Left renal pelvis (tissue), 4 donors: ENCODE measurements at places on chromosomes 16 and 17. TPM values are rescaled to one million over a fixed set of nuclear protein-coding genes. Genes with fewer than 3 reads are reported as not detected.

- DNase-seq: no peak
Observed at GRCh38 chr16:69520800-69521602, 44.8 kb upstream of the NFAT5 start.

The HEXD gene
- 61.7 TPM for polyA plus RNA-seq

The IQCK gene
- polyA plus RNA-seq: 44.6 TPM

The KRT25 gene
- polyA plus RNA-seq: not detected

DNA sequence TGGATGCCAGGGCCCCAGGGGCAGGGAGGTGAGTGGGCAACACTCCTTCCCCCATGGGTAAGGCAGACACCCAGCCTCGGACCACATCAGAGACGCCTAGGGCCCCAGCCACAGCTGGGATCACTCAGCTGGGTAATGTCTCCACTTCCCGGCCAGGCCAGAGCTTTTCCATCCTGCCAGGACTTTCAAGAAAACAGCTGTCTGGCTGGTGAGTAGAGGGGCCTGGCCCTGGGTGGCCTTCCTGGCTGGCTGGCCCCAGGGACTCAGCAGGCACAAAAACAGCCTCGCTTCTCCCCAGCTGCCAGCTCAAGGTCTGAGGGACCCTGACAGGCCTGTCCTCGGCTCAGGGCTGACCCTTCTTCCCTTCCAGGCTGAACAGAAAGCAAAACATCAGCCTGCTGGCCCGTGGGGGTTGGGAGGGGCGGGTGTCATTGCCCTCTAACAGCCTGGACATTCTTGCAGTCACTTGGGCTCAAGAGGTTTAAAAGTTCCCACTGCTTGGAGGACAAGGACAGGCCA is 45.3 kb upstream of the JPH3 start:
- peak; percentile 46 for DNase-seq

- DNase-seq: no peak
Observed at GRCh38 chr17:16255481-16255921, 38.5 kb downstream of the PIGL start.

The ERI2 gene
- polyA plus RNA-seq: 41.6 TPM

DNA sequence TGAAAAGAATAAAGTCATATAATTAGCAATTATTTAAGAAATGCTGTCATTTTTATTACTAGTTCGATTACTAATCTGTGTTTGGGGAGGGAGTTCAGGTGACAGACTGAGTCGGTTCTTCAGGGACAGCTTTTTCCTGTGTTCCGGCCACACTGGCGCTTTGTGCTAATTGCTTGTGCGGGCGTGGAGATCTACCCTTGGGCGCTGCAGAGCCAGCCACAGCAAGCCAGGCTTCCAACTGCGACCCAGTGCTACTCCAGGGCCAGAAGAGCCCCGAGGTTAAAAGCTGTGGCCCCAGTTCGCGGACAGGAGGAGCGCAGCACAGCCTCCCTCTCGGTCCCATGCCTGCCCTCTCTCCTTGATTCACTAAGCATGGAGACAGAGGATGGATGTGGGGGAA is 6.5 kb upstream of the OR2C1 start:
- DNase-seq: no peak

The KRT39 gene
- polyA plus RNA-seq: not detected

GRCh38 chr17:73748508-73748907 is 104.3 kb upstream of the SDK2 start:
- DNase-seq: no peak

DNA sequence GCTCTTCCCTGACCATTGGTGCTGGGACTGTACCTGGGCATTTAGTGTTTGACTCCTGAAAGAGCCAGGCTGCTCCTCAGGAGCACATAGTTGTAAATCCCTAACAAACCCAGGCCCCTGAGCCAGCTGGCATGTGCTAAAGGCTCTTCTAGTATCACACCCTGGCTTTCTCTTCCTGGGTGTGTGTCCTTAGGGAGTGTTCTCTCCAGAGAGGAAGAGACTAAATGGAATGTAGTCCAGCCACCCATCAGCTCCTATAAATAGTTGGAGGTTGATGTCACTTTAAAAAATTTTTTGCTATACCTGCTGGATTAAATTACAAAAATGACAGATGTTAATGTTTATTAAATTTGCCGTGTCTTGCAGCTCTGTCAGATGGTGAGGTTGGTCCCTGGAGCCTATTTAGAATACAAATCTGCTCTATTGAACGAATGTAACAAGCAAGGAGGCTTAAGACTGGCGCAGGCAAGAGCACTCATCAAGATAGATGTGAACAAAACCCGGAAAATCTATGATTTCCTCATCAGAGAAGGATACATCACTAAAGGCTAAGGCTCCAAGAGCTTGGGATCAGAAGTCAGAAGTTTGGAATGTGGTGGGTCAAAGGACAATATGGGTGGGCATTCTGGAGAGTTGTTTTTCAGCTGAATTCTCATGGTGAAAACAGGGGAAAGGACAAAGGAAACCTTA is 13.1 kb upstream of the DUSP14 start:
- no peak for DNase-seq
